ENCODE measurements at places on chromosomes 3 and 15.

DNA sequence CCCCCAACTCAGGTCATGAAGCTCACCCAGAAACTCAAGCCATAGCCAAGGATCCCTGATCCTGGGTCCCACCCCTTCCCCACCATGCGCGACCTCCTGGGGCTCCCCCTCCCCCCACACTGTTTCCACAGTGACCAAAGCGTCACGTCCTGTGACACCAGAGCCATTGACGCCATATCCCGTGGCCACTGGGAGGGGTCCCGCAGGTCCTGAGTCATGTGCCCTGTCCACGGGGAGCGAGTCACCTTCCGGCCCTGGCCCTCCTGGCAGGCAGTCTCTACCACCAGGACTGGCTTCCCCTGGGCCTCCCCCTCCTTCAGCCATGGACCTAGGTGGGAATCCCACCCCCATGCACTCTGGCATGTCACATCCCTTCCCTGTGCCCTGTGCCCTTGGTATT lies 15.6 kb downstream of the SEMA3F start:
- no peak for DNase-seq

DNA sequence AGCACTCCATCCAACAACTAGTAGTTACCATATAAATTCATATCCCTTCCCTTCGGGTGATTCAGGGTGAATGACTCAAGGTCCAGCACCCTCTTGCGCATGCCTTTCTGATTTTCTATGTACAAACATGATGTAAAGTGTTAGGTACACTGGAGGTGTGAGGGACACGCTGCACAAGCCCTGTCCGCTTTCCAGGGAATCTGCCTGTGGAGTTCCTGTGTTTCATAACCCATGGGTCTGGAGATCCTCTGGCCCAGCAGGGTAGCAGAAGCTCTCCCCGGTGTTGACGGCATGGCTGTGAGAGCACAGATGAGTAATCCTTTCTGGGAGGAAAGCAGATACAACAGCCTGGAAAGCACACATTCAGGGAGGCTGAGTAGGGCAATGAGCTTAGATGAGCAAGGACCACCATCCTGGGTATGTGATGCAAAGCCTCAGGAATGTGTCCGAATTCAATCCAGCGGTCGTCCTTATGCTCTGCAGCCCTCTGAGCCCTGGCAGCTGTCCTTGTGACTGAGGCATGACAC lies 142.9 kb upstream of the TP63 start:
- no peak for DNase-seq

- no peak for DNase-seq
These were observed 54.4 kb downstream of the NUP210 start for GRCh38 chr3:13365390-13366379.

- DNase-seq, result no peak
These were observed 12.0 kb downstream of the PPM1L start for GRCh38 chr3:160768031-160768430.

All from amniotic stem cell (primary cell).